Renal cortex interstitium (tissue), 15 donors: ENCODE measurements at places on chromosomes 16 and 17.

GRCh38 chr17:70168044-70168976 lies 1.0 kb upstream of the KCNJ2 start:
- peak; percentile 58 for DNase-seq

DNA sequence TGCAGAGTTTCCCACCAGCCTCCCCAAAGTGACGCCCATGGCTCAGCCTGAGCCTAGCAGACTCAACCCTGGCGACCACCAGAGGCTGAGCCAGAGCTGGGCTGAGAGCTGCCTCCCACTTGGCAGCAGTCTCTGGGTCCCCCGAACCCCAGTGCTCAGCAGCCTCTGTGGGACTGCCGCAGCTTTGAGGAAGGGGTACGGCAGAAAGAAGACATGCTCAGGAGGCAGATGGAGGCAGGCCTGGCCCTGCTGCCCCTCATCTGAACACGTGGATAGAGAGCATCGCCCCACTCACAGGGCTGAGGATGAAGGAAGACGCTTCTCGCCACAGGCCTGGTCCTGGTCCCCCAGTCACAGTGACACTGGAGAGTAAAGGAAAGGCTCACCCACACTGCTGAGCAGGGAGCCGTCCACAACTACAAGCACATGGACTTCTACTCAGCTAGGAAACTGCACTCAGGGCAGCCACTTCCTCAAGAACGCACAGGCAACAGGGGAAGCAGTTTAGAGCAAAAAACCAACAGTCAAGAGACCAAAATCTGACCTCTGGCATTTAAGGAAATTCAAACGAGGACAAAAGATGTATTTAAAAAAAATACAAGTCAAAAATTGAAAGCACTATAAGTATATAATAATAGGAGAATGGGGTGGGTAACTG lies 45.2 kb upstream of the GSG1L start:
- no peak for DNase-seq

DNA sequence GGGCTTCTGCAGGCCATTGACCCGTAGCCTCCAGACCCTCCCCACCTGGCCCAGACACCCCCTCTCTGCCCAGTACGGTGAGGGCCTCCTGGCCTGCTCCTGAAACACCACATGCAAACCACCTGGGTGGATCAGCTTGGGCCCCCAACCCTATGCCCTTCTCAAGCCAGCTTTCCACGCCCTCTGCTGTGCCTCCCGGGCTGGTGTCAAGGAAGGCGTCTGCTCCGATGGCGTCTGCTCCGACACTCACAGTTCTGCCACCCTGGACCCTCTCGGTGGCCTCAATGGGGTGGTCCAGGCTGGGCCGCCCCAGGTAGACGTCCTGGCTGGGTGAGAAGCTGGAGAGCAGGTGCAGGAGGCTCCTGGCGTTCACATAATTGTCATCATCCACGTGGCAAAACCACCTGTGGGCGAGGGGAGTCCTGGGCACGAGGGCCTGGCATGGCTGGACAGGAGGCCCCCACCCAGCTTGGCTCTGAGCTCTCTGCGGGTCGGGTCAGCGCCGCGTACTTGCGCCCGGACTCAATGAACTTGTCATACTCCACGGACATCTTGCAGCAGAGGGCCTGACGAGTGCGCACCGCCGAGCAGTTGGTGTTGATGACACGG lies 1.4 kb downstream of the RFNG start:
- DNase-seq, result no peak

GRCh38 chr16:69112285-69113129 lies 7.1 kb downstream of the HAS3 start:
- DNase-seq, result no peak

GRCh38 chr16:84137287-84137686 lies 7.7 kb downstream of the HSDL1 start:
- no peak for DNase-seq

GRCh38 chr17:28110184-28110583 lies 67.7 kb downstream of the NLK start:
- DNase-seq, result no peak

DNA sequence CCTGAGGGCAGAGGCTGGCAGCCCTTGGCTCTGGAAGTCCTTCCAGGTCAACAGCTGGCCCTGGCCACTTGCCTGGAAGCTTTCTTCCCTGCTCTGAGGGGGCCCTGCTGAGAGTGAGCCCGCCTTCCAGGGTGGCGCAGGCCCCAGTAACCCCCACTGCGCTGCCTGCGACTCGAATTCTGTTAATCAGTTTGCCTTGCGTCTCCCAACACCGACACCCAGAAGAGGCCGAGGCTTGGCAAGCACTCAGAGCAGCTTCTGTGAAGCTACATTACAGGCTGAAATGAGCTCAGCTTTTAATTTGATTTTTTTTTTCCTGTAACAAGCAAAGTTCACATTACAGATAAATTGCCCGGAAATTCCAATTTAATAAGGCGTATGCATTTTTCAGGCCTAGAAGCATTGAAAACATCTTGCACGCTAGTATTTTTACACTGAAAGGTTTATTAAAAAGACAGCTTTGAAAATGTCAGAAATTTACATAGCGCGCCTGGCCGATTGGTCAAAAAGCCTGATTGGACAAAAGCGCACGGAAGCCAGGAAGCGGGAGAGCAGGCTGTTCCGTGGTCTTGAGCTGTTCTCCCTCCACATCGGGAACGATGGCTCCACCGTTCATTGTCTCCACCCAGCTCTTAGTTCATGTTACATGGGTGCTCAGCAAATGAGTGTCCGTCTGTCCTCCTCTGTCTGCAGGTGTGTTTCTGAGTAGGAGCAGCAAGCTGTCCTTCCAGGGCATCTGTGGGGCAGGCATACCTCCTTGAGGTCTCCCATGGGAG lies 65.5 kb upstream of the HSBP1 start:
- DNase-seq, result no peak

DNA sequence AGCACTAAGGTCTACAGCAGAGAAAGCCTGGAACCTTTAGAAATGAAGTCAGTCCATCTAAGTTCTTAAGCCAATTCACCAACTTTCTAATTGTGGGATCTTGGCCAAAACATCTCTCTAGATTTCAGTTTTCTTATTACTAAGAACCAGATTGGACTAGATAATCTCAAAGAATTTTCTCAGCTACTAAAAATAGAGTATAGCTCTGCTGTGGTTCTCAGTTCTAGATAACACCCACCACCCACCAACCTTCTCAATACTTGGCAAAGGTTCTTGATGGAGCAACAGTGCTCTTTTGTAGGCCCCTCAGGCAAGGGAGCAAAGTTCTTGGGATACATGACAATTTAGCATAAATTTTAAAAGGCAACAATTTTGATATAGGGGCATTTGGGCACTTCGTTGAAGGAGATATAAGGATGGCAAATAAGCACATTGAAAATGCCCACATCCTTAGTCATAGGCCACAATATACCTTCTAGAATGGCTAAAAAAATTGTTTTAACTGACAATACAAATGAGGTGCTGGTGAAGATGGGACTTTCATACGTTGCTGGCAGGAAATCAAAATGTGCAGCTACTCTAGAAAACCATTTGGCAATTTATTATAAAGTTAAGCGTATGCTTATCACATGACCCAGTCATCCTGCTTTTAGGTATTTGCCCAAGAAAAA lies 74.4 kb upstream of the TMEM132E start:
- DNase-seq, result no peak

- no peak for DNase-seq
Measured at GRCh38 chr17:82350182-82351030, 8.6 kb upstream of the TEX19 start.

GRCh38 chr16:13436641-13437412 lies 483.1 kb upstream of the ERCC4 start:
- peak; percentile 44 for DNase-seq

GRCh38 chr16:88072571-88073001 lies 121.4 kb downstream of the BANP start:
- no peak for DNase-seq

- no peak for DNase-seq
Measured at GRCh38 chr16:48446534-48446920, 61.3 kb upstream of the SIAH1 start.

GRCh38 chr17:6959700-6960099 lies 36.1 kb upstream of the ALOX12 start:
- no peak for DNase-seq

DNA sequence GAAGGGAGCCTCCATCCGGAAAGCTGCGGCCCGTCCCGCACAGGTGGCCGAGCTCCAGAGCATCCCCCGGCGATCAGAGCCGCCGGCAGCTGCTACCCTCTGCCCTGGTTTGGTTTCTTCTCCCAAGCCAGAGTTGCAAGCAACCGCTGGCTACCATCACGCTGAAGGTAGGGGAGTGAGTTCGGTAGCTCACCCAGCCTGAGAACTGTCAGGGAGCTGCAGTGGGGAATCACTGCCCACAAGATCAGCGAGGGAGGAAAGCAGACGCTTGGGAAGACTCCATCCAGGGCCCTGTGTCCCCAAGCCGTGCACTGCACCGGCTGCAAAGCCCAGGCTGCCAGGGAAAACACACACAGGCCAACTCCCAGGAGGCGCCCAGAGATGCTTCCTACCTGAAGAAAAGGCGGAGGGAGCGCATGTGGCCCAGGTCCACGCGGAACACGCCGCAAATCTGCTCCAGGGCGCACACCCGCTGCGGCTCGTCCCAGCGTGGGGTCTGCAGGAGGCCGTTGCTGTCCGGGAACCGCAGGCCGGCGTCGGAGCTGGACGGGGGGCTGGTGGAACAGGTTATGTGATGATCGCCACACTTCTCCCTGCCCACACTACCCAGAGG lies 83.3 kb downstream of the TBC1D16 start:
- no peak for DNase-seq

DNA sequence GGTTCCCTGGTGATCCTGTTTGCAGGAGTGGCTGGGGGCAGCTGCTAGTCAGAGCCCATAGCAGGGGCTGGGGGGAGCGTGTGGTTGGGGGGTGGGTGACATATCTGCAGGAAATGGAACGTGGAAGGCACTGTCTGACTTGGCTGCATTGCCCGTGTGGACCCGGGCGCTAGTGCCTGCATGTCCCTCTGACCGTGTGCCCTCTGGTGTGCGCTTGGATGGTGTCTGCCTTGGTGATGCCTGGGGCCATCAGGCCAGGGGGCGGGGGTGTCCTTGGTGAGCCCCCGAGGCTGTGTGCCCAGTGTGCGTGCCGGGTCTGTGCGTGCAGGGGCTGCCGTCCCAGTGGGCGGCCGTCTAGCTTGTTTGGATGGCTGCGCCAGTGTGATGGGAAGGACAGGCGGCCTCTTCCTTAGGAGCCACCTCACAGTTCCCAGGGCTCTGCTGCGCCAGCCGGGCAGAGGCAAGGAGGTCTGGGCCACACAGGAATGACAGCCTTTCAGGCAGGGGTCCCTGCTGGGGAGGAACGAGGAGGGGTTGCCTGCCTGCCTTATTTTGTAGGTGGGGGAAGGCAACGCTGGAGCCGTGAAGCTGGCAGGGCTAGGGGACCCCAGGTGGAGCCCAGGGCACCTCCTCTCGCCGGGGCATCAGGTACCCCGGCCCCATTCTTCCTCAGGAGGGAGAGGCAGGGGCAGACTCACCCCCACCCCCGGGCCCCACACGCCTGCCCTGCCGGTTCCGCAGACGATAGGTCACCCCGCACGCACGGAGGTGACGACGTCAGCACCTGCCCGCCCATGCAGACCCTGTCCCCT lies 693 bp downstream of the NDRG4 start:
- no peak for DNase-seq

DNA sequence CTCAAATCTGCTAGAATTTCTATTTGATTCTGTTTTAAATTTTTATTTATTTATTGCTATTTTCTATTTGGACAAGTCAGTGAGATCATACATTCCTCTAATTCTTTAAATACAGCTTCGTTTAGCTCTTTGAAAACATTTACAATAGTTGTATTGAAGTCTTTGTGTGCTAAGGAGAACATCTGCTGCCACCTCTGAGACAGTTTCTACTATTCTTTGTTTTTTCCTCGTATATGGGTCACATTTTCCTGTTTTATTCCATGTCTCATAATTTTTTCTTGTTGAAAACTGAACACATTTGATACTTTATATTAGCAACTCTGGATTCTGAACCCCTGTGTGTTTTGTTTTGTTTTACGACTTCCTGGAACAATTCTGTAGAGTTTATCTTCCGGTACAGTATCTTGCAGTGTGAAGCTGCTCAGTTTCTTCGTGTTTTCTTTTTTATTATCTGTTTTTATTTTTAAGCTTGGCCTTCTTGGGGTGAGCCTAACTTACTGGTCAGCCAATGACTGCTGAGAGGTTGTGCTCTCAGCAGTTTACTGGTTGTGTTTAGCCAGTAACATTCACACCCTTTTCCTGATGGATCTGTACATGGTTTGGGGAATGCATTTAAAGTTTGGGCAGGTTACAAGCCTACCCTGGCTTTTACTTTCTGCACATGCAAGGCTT lies 99.0 kb downstream of the CA4 start:
- DNase-seq, result no peak

DNA sequence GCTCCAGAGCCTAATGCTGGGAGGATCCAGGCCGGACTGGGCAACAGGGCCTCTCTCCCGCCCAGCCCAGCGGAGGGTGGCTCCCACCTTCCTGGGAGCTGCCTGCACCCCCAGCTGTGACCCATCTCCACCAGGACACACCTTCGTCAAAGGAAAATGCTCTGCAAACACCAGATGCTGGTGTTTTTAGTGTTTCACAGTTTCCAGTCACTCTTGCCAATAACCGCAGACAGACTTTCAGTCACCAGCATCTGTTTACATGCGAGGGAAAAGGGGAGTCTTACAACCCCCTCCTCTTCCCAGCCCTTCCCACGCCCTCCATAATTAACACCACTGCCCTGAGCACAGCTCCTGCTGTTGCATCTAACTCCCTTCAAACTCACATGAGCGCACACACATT lies 25.3 kb downstream of the KLHDC4 start:
- no peak for DNase-seq

- no peak for DNase-seq
Measured at GRCh38 chr16:9348912-9349311, 257.5 kb downstream of the HAPSTR1 start.

GRCh38 chr17:6474376-6474775 lies 30.1 kb downstream of the PIMREG start:
- no peak for DNase-seq

GRCh38 chr17:65229621-65229995 lies 92.4 kb downstream of the RGS9 start:
- no peak for DNase-seq

GRCh38 chr17:6674586-6674985 lies 23.0 kb downstream of the C17orf100 start:
- no peak for DNase-seq

DNA sequence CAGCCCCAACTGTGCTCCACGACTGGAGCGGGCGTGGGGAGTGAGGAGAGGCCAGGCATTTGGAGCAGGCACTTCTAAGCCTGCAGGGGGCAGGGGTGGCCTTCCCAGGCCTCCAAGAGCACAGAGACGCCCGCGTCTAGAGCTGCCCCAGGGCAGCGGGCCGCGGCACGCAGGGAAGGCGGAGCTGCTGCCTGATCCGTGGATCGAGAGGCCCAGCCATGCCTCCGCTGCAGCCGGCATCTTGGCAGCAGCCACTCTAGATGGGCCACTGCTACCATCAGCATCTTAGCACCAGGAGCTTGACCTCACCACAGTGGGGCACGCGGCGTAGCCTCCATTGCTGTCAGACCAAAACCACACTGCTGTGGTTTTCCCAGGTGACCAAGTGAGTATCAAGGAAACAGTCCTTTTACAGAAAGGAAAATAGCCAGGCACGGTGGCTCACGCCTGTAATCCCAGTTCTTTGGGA lies 20.4 kb upstream of the WDR45B start:
- no peak for DNase-seq

GRCh38 chr16:54657709-54658102 lies 273.0 kb upstream of the IRX5 start:
- DNase-seq, result no peak

GRCh38 chr17:3885271-3885670 lies 7.6 kb downstream of the CAMKK1 start:
- no peak for DNase-seq
